Muscle of arm (tissue), 14 donors: ENCODE measurements at places on chromosomes 5 and 9. TPM values are rescaled to one million over a fixed set of nuclear protein-coding genes. Genes with fewer than 3 reads are reported as not detected.

LRRTM2 gene
- polyA plus RNA-seq: 0.55 TPM

TMC1 gene
- polyA plus RNA-seq: 0.59 TPM

BTNL3 gene
- 0.07 TPM for polyA plus RNA-seq

SVEP1 gene
- 21.5 TPM for polyA plus RNA-seq

SLC6A3 gene
- polyA plus RNA-seq: not detected

PLAC8L1 gene
- polyA plus RNA-seq: 2.0 TPM

TOR2A gene
- polyA plus RNA-seq: not detected

- peak; percentile 80 for DNase-seq
Observed at GRCh38 chr9:130835441-130836298, 616 bp downstream of the ABL1 start.

- DNase-seq: no peak
Observed at GRCh38 chr5:148808864-148809642, 17.4 kb upstream of the ADRB2 start.

DNA sequence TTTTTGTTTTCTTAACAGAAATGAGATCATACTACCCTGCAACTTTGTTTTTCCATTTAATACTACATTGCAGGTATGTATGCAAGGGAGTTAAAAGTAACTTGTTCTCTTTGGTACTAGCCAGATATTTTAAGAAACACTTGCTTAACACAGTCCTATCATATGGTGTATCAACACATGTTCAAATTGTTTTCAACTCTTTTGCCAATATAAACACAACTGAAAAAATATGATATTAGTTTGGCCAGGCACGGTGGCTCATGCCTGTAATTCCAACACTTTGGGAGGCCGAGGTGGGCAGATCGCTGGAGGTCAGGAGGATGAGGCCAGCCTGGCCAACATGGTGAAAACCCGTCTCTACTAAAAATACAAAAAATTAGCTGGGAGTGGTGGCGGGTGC lies 41.6 kb downstream of the RNF38 start:
- no peak for DNase-seq

- peak; percentile 72 for DNase-seq
Observed at GRCh38 chr9:91954841-91955471, 4.9 kb upstream of the ROR2 start.

- DNase-seq: no peak
Observed at GRCh38 chr5:135103575-135103853, 69.5 kb upstream of the PITX1 start.

DNA sequence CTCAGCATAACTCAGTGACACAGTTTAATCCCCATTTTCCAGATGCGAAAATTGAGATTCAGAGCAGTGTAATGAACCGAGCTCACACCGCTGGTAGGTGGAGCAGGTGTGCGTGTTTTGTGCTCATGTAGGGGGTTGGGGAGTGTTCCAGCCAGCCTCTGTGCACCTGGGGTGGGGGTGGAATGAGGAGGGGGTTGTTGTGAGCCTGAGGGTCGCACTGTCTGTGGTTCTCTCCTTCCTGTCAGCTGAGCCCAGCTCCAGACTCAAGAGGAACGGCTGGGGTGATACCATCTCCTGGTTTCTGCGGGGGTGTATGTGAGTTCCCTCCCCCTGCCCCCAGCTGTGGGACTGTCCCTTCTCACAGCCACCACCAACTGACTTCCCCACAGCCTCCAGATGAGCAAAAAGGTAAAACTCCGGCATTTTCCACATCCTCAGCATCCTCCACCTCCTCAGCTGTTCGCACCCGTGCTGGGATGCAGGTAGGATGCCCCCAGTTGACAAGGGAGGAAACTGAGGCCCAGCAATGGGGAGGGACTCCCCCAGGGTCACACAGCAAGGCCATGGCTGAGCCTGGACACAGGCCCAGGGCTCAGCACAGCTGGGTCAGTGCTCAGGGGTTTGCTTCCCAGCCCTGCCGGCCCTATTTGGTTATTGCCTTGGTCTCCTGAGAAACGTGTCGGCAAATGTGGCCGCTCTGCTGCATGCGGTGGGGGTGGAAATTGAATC lies 2.1 kb downstream of the SH2D3C start:
- no peak for DNase-seq

DNA sequence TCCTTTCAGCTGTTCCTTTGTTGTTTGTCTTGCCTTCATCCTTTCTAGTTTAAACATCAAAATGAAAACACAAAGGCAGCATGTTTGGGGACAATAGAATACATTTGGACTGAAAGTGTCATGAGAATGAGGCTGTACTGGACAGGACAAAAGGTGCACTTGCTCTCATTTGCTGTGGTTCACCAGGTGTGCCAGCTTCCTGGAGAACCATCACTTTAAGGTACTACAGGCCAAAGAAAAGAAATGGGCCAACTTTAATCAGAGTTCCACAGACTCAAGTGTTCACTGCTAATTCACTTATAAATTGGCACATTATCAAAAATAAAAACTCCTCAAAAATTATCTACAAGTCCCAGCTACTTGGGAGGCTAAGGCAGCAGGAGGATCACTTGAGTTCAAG lies 53.8 kb downstream of the ABHD17B start:
- no peak for DNase-seq

DNA sequence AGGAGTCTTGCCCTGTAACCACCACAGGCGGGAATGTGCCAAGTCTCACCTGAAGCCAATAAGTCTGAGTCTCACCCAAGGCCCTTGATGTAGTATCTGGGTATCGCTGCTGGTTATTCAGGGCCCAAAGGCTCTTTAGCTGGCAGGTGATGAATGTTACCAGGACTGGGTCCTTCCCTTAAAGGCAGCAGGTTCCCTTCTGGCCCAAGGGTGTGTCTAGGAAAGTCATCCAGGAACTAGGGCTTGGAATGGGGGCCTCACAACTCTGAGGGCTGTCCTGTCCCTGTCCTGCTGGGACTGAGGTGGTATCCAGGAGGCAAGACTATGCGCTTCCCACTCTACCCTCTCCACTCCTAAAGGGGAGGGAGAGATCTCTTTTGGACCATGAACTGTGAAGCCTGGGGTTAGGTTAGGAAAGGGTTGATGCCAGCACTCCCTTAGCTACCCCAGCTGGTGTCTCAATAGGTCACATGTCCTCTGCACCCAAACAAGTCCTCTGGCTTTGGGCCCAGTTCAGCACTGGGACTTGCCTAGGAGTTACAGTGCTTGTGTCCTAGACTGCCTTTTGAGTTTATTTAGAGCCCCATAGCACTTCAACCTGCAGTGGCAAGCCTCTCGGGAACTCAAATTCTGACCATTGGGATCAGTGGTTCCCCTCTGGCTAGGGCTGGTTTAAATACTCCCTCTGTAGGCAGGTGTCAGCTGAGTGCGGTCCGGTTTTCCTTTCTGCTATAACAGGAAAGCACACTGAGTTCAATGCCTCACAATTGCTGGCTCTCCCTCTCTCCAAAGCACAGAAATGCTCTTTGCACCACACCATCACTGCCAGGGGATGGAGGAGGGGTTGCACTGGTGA lies 22.5 kb upstream of the RANBP3L start:
- no peak for DNase-seq

- DNase-seq: no peak
Observed at GRCh38 chr9:128643519-128644300, 12.9 kb downstream of the DYNC2I2 start.

GRCh38 chr9:70263421-70263820 lies 4.6 kb downstream of the SMC5 start:
- DNase-seq: no peak

DNA sequence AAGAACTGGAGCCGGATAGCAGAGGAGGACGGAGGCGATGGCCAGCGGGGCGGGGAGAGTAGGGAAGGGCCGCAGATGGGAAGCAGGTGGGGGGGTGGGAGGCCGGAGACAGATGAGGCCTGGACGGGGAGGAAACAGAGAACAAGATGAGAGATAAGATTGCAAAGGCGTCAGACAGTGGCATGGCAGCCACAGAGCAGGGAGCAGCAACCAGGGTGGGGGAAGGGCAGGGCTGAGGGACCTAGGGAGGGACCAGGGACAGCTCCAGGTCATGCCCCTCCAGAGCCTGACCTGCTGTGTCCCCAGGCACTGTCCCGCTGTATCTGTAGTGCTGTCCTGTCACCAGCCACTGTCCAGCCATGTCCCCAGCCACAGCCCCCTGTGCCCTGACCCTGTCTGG lies 49.6 kb upstream of the LMX1B start:
- DNase-seq: no peak

- DNase-seq: no peak
Observed at GRCh38 chr9:1745980-1746379, 269.2 kb upstream of the SMARCA2 start.

GRCh38 chr5:151186052-151186451 lies 28.5 kb upstream of the ANXA6 start:
- DNase-seq: no peak

- peak; percentile 32 for DNase-seq
Observed at GRCh38 chr9:96136992-96137670, 164.8 kb downstream of the HSD17B3 start.

DNA sequence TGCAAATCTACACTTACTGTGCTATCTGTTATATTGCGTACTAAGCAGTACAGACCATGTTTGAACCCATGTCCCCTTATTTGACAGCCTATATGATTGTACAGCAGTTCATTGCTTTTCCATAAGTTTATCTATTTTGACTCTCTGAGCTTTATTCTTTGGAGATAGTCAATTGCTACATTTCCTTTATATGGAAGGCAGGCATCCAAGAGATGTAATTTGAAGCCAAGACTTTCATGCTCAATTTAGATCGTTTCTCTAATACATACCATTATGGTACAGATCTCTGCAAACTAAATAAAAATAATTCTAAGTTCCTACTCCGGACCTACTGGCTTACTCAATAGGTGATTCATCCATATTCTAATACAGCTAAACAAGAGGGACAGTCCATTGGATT lies 424.8 kb downstream of the TMEM38B start:
- peak; percentile 4 for DNase-seq

- DNase-seq: no peak
Observed at GRCh38 chr9:85511746-85512145, 230.0 kb downstream of the AGTPBP1 start.
